DMS79 treated with DMSO at 0.1 percent for 48 hours (cell line): ENCODE measurements at places on chromosomes 6 and 20.

GRCh38 chr6:170292407-170293158, 1.7 kb upstream of the DLL1 start:
- peak; percentile 66 for DNase-seq

- no peak for DNase-seq
Observed at GRCh38 chr6:98769546-98769945, 64.8 kb upstream of the POU3F2 start.

DNA sequence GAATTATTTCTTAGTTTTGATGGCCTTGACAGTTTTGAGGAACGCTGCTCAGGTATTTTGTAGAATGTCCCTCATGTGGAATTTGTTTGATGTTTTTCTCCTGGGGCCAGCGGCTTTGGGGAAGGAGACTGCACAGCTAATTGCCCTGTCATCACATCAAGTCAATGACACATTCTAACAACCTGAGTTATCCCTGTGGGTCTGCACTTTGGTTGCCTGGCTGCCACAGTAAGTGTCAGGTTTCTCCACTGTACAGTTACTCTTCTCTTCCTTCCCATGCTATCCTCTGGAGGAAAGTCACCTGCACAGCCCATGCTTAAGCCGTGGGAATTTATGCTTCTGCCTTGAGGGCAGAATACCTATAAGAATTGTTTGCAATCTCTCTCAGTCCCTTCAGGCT, 1.4 kb upstream of the TREML4 start:
- peak; percentile 31 for DNase-seq

- no peak for DNase-seq
Observed at GRCh38 chr20:58496429-58496769, 18.8 kb downstream of the APCDD1L start.

DNA sequence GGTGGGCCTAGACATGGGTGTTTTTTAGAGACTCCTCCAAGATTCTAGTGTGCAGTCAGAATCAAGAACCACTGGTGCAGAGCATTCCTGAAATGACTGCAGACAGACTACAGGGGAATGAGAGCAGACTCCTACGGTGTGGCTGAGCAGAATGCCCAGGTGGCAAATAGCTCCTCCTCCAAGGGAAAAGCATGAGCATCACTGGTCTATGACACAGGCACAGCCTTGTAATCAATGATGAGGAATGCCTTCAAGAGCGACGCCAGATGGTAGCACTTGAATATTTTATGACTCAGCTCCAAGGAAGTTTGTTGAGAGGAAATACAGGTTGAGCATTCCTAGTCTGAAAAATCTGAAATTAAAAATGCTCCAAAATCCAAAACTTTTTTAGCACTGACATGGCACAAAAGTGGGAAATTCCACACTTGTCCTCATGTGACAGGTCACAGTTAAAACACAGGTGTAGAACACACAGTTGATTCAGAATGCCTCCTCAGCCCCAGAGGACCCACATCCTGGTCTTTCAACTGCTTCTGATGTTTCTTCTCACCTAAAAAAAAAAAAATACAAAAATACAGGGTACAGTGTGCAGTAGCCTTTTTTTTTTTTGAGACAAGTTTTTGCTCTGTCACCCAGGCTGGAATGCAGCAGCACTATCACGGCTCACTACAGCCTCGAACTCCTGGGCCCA, 10.6 kb upstream of the FAM8A1 start:
- DNase-seq, result peak; percentile 56

DNA sequence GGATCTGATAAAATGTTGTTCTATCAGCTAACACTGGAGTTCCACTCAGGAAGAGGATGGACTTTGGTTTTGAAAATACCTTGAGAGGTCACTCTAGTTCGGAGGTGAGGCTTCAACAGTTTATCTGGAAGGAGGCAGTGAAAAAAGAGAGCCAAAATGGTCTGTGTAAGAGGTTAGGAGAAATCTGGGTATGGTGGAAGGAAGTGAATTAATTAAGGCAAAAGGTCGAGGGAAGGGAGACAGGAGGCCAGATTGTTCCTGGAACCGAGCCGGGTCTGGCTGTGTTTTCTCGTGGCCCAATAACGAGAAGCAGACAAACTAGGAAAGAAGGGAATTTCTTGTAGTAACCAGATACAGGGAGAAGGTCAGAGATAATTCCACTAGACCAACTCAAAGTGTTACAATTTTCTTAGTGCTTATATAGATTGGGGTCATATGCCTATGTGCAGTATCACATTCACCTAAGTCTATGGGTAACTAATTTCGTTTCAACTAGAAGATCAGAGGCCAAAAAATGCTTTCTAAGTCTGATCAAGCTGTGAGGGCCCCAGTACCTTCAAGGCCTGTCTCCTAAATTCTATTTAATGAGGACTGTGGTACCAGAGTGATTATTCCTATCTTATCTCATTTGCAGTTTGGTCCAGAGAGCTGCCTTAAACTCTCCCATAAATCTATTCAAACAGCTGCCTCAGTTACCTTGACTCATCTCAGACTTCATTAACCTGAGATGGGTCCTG, 96.0 kb upstream of the SNX9 start:
- no peak for DNase-seq

DNA sequence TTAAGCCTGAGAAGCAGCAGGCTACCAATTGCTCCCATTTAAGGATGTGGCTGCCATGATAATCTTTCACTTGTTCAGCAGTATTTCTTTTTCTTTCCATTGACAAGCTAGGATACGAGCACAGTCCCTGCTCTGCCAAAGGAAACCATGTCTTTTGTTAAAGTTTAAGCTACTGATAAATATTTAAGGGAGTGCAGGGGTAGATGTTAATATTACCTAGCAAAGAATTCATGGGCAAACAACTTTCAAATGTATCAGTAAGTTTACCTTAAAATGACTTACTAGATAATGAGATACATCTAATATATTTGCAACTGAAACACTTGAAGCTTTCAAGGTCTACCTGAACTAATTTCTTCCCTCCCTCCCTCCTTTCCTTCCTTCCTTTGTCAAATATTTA, 77.3 kb downstream of the OPN5 start:
- DNase-seq, result no peak

DNA sequence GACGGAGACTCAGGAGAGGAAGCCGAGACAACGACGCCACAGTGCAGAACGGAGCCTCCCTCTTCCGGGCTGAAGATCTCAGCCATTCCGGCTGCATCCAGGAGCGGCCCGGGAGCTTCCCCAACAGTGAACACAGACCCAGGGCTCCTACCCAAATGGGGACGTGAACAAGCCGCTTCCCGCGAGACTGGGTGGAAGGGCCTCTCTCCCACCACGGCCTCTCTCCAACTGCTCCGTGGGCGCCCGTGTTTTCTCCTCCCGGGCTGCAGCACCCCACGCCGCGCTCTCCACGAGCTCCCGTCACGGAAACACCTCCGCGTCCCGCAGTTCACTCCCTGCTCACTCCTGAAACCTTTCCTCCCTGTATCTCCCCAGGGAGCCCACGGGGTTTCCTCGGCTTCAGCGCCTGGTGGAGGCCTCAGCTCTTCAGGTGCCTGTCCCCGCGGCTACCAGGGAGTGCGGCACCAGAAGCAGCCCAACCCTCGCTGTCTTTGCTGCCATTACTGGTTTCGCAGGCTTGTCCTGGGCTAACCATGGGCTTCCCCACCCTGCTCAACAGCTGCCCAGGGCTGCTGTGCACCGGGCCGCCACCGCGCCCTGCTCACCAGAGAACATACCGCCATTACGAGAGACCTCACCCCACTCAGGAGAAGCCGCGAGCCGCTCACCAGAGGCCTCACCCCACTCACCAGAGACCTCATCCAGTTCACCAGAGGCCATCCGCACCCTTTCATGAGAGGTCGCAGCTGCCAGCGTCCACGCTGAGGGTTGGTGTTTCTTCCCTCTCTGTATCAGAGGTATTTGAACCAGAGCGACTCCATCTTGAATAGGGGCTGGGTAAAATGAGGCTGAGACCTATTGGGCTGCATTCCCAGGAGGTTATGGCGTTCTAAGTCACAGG, 922.8 kb downstream of the QKI start:
- DNase-seq, result no peak

DNA sequence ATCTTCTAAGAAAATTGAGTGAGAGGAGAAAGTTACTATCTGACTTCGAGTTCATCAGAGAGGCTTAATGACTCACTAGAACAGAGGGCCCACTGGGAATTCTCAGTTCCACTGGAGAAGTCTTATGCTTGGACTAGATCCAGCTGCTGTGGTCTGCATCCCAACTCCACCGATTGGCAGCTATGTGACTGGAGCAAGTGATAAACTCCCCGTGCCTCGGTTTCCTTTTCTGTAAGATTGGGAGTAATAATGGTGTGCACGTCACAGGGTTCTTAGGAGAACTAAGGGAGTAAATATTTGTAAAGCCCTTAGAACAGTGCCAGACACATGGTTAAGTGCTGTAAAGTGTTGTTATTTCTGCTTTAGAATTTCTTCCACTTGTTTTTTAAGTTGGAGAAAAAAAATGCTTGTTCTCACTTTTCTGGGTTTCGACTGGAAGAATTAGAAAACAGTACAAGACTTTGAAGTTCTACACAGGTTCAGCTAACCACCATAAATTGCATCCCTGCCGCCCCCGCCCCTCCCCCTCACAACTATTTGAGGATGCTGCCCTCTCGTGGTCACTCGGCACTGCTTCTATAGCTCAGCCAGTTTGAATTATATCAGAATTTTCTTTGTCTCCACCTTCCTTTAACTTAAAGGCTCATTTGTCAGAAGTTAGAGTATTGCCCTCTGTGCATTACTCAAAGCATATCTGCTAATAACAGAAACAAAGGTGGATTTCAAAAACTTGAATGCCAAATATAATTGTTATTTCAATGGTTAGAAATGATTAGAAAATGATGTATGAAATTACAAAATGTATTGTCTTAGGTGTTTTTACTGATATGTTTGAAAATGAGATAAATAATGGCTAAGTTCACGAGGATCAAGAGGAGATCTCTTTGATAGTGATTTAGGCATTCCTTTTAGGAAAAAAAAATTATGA, 95.0 kb upstream of the IFNGR1 start:
- peak; percentile 31 for DNase-seq

DNA sequence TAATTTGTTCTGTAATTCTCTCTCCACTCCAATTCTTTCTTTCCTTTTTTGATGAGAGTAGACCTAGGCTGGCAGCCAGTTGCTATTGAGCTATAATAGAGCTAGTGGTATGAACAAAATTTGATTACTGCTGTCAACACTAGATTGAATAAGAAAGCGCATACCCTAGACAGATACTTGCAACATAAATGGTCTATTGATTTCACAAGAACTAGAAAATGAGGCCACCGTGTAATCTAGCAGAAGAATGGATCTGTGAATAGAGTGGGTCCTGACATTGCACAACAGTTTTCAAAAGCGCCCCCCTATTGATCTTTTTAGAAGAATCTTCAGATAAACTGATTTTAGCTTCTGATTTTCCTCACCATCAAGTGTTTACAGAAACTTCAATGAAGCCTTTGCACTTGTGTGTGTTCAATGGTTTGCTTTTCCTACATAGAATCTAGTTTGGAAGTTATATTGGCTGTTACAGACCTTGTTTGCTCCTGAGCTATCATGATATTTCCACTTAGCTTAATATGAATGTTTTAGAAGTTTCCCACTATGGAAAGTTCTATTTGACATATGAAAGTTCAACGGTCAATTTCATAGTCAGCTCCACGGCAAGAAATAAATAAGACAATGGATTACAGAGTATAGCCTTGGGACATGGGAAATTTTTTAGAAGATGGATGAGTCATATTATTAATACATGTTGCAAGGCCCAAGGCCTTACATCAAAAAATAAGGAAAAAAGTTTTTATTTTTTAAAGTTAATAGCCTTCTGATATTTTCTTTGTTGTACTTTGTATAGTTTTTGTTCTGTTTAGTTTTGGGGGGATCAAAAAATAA, 55.6 kb downstream of the UTRN start:
- DNase-seq, result no peak

- DNase-seq, result no peak
Observed at GRCh38 chr6:103079867-103080266, 1686.4 kb downstream of the GRIK2 start.

- no peak for DNase-seq
Observed at GRCh38 chr6:139905404-139906052, 531.1 kb upstream of the CITED2 start.

- peak; percentile 78 for DNase-seq
Observed at GRCh38 chr20:63009045-63009961, 2.5 kb upstream of the BHLHE23 start.

GRCh38 chr6:27768556-27768955, 143.6 kb downstream of the OR2B2 start:
- no peak for DNase-seq

GRCh38 chr6:89793586-89793985, 26.0 kb downstream of the MDN1 start:
- DNase-seq, result no peak

DNA sequence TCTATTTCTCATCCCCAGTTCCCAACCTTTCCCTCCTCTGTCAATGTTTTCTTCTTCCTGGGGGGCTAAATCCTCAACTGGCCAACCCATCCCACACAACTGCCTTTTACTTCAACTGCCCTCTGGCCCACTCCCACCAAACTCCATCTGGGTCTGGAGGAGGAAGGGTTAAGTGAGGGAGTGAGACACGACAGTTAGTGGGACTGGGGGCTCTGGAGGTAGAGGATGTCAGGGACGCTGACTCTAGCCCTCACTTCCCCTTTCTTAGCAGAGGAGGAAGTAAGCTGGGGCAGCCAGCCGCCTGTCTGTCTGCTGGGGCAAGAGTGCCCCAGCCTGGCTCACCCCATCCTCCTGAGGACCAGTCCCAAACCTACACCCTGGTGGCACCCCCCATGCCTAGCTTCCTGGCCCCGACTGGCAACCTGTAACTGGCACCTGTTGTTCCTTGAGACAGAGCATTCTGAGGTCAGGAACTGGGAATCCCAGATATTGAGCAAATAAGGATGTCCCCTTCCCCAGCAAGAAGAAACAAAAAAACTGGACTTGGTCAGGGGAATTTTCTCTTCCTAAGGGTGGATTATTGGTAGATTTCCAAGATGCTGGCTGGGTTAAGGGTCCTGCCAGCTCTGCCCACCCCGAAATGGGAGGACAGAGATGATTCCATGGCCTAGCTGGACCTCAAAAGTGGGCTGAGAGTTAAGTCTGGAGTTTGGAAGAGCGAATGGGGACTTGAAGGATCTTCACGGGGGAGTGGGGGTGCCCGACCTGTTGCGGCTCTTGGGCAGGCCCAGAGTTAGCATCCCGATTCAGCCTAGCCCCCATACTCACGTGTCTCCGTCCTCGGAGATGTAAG, 971 bp downstream of the NFKBIE start:
- DNase-seq, result no peak

- no peak for DNase-seq
Observed at GRCh38 chr6:53268858-53269608, 79.7 kb downstream of the ELOVL5 start.

DNA sequence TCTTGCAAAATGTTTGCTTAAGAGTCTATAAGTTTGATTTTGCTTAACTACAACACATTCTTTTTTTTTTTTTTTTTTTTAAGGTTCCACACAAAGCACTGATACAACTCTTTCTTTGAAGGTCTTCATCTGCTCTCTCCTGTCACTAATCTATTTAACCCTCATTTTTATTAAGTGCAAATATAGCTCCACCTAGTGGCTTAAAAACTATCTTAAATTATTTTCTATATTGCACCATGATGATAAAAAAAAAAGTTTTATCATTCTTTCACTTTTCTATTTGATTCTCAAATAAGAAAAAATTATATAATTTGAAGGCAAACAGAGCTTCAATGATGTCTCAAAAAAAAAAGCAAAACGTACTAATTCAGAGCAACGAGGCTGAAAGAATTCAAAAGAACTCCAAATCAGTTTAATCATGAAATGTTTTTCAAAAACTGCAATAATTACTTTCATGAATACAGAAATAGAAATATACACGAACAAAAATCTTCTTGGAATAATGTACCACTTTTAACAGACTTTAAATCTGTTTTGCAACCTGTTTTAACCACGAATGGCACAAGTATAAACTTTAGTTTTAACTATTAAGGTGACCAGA, 12.8 kb downstream of the ESF1 start:
- peak; percentile 23 for DNase-seq

- DNase-seq, result no peak
Observed at GRCh38 chr6:91435630-91436029, 848.8 kb upstream of the MAP3K7 start.
